ENCODE measurements at places on chromosomes 6 and 20. TPM values are rescaled to one million over a fixed set of nuclear protein-coding genes. Genes with fewer than 3 reads are reported as not detected.

The SIRPG gene
- not detected for total RNA-seq

The SAPCD1 gene
- total RNA-seq: 0.27 TPM

The STX11 gene
- total RNA-seq: 6.3 TPM

The DYNLRB1 gene
- total RNA-seq: 66.2 TPM

The RNF144B gene
- total RNA-seq: 2.3 TPM

The SYCP2L gene
- total RNA-seq: not detected

The MMP24 gene
- 0.86 TPM for total RNA-seq

Data from Daoy (cell line).